ENCODE measurements at places on chromosomes 2 and 18. TPM values are rescaled to one million over a fixed set of nuclear protein-coding genes. Genes with fewer than 3 reads are reported as not detected.

DNA sequence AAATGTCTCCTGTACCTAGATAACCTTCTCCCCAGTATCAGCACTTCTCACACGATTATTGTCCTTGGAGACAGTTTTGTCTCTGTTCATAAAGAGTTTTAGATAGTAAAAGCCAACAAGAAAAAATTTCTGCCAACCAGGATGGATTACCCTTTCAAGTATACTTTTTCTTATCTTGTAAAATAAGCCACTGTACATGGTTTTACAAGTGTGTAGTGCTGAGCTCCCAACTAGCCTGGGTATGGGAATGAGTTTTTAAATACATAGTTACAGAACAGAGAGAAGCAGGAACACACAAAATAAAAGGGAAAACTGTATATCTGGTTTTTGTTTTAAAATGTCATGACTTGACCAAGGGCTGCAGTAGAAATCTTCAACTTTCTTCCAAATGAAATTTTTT lies 76.7 kb downstream of the C18orf54 start:
- no peak for DNase-seq

GRCh38 chr18:40249390-40250080 lies 1705.5 kb upstream of the PIK3C3 start:
- peak; percentile 54 for DNase-seq

DNA sequence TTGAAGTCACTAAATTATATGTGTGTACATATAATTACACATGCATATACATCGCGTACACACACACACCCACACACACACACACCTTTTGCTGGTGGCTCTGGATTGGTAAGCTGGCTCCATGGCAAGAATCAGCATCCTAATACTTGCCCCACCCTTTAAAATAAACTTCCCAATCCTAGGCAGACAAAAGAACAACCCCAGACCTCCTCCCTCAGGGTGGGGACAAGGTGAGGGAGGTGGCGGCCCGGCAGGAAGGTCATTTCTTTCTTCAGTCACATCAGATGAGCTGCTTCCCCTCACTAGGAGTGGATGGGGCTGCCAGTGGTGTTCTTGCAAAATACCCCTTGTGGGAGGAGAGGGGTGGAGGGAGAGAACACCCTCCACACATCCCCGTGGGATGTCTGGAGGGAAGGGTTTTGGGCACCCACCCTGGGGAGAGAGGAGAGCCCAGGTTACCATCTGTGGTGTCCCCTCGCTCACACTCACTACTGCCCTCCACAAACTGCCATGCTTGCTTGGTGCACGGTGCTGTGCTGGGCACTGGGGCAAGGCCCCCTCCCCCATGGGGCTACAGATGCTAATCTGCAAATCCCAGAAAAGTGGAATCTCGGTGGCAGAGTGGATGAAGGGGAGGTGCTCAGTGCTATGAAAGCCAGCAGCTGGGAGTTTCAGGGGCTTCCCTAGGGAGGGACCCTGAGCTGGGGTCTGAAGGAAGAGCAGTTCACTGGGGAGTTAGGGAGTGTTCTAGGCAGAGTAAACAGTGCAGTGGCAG lies 64.0 kb downstream of the ODC1 start:
- no peak for DNase-seq

GRCh38 chr2:51778806-51779205 lies 746.9 kb upstream of the NRXN1 start:
- DNase-seq, result no peak

DNA sequence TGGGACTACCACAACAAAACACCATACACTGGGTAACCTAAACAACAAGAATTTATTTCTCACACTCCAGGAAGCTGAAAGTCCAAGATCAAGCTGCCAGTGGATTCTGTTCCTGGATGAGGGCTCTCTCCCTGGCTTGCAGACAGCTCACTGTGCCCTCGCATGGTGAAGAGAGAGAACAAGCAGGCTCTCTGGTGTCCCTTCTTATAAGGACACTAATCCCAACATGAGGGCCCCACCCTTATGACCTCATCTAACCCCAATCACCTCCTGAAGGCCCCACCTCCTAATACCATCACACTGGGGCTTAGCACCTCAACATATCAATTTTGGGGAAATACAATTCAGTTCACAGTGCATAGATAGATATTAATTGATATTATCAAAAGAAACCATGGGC lies 83.5 kb downstream of the BIN1 start:
- DNase-seq, result no peak

GRCh38 chr2:178834086-178834485 lies 26.9 kb upstream of the TTN start:
- DNase-seq, result no peak

GRCh38 chr2:240237609-240238174 lies 97.2 kb upstream of the OTOS start:
- peak; percentile 59 for DNase-seq

DNA sequence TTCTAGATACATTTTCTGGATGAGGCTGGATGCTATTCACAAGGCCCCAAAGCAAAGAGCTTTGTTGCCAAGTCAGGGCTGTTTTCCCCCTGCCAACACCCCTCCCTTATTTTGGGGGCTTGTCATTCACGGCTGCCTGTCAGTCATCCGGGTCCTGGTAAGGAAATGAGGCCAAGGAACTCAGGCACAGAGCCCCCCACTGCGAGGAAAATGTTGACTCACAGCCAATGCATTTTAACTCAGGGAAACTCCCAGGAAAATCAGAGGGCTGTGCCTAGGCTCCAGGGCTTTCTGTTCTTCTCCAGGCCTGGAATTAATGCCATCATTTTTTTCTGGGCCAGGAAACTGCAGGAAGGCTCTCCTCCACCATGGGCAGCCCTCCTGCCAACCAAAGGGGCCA lies 241.1 kb downstream of the SMAD2 start:
- DNase-seq, result no peak

- DNase-seq, result no peak
Observed at GRCh38 chr2:205217004-205217403, 465.3 kb upstream of the NRP2 start.

- no peak for DNase-seq
Observed at GRCh38 chr2:21103274-21103891, 20.4 kb upstream of the TDRD15 start.

DNA sequence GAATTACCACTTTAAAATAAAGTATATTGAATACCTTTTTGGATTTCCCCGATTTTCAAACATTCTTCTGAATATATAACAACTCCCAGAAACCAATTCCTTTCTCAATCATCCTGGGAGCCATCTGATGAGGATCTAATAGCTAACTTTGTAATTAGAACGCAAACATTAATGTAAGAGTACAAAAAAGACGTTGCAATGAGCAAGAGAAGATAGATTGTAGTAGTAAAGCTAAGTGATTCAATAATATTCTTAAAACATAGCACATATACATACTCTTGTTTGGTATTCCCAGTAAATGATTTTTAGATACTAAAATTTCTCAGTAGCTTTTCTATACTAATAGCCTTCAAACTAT lies 1.1 kb downstream of the ABCA12 start:
- no peak for DNase-seq

ATP6V1B1 gene
- not detected for total RNA-seq

RGPD3 gene
- 0.20 TPM for total RNA-seq

MAL gene
- total RNA-seq, result not detected

MLPH gene
- total RNA-seq, result 27.1 TPM

SULT1C4 gene
- not detected for total RNA-seq

UGT1A3 gene
- not detected for total RNA-seq
